Hematopoietic multipotent progenitor cell treated with erythropoietin and hydrocortisone succinate and interleukin-3 and kit ligand, for 17 days (in vitro differentiated cells): ENCODE measurements at places on chromosomes 13 and 19.
A peak's percentile ranks its signal among the peaks of the same experiment; 100 is the strongest.

- no peak for DNase-seq
Measured at GRCh38 chr19:40611096-40611495, 9.9 kb downstream of the LTBP4 start.

- no peak for DNase-seq
Measured at GRCh38 chr13:72620874-72621273, 106.6 kb downstream of the MZT1 start.

DNA sequence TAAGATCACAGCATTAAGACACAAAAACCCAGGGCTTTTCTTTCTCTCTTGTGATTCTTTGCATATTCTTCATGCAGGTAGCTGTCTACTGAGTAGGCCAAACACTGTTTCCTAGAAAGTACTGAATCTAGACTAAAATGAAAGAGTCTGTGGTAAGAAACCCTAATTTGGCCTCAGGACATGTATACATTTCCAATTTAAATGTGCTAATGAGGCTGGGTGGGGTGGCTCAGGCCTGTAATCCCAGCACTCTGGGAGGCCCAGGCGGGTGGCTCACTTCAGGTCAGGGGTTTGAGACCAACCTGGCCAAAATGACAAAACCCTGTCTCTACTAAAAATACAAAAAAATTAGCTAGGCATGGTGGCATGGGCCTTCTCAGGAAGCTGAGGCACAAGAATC, 57.8 kb downstream of the MYCBP2 start:
- DNase-seq = no peak

GRCh38 chr19:54405628-54406027, 9.6 kb upstream of the TTYH1 start:
- DNase-seq = no peak

- DNase-seq = no peak
Measured at GRCh38 chr13:43470610-43471009, 316.2 kb downstream of the ENOX1 start.

GRCh38 chr13:84648069-84648640, 765.9 kb upstream of the SLITRK1 start:
- no peak for DNase-seq

- peak; percentile 4 for DNase-seq
Measured at GRCh38 chr19:5340637-5341447, at the start of gene PTPRS. TSS of gene PTPRS (minus strand) at chr19:5340812. CDS start at chr19:5286140, 54,672 bp downstream.

GRCh38 chr13:87295636-87296035, 375.5 kb upstream of the SLITRK5 start:
- no peak for DNase-seq

DNA sequence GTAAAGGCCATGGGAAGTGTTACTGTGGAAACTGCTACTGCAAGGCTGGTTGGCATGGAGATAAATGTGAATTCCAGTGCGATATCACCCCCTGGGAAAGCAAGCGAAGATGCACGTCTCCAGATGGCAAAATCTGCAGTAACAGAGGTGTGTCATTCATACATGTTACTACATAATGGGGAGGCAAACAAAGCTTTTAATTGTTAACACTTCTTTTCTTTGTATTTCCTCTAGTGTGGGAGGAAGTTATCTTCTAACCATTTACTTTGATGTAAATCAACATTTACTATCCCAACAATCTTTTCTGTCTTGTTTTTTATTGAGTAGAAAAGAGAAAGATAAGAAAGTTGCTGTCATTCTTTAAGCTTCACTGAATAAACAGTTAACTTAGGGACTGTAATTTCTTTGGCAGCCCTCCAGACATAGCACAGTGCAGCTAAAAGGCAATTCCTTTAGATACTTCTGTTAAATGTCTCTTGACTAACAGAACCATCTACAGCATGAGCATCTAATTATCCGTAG, 126.9 kb downstream of the ITGBL1 start:
- no peak for DNase-seq
